Activated CD8-positive, alpha-beta memory T cell treated with anti-CD3 and anti-CD28 coated beads for 48 hours (primary cell): ENCODE measurements at places on chromosomes 6 and 20.

DNA sequence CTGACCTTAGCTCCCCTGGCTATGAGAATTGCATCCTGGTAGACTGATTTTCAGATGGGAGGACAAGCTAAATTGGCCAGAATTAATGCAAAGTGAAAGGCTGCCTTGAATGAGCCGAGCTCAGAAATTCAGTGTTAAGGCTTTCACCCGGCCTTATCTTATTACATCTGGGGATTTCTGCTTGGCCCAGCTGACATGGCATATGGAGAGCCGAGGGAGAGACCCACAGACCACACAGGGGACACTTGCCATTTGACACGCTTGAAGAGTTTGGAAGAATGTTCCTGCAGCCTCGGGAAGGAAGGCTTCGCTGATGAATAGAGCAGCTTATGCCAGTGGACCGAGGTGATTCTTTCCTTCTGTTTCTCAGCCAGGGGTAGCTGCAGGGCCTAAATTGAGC, 9.0 kb downstream of the MOCS3 start:
- DNase-seq, result no peak

DNA sequence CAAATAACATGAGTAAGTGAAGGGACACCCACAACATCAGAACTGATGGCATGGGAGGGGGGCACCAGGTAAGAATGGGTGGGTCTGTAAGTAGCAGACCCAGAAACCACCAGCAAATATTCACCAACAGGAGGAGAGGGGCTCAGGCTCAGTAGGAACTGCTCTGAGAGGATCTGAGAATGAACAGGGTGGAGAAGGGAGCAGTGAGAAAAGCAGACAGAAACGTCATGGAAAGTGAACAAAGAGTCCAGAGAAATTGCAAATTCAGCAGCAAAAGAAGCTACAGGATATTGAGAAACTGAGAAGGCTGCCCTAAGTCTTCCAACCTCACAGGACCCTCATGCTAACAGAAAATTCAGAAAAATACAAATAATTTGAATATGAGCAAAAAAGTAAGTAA, 121.3 kb downstream of the KIF16B start:
- no peak for DNase-seq

DNA sequence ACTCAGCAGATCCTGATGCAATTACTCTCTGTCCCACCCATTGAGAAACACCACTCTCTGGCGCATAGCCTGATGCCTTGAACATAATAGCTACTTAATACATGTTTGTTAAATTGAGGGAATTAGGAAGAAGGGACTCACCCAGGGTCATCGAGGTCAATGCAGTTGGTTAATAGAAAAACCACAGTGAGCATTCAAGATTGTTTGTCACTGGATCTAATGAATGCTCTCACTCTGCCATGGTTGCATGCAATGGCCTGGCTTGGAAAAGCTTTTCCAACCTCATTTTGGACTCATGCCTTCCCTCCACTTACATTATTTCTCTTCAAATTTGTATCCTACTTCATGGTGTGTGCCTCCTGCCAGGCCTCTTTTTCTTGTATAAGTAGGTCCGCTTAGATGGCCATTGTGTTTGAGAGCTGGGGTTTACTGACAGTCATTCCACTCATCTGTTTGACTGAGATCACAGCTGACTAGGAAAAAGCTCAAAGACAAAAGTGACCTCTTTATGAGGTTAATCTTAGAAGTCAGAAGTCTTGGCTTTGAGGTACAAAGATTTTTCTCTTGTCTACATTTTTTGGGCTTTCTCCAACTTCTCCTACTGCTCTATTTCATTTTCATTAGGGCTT, 154.8 kb upstream of the RAB32 start:
- no peak for DNase-seq

DNA sequence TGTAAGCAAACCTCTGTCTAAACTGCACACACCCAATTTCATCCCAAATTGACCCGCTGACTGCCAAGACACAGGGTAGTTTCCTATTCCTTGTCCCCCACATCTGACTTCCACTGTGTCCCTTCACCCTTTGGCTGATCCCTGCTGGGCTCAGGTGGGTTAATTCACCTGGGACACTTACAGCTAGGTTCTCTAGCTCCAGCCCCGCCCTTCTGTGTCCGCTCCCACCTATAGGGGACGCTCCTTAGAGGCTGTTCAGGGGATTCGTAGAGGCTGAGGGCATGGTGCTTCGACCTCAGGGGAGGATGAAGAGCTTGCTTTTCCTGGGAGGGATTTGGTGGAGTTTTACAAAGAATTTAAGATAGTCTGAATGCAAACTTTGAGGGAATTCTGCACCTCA, 4.0 kb upstream of the CD93 start:
- DNase-seq, result no peak

DNA sequence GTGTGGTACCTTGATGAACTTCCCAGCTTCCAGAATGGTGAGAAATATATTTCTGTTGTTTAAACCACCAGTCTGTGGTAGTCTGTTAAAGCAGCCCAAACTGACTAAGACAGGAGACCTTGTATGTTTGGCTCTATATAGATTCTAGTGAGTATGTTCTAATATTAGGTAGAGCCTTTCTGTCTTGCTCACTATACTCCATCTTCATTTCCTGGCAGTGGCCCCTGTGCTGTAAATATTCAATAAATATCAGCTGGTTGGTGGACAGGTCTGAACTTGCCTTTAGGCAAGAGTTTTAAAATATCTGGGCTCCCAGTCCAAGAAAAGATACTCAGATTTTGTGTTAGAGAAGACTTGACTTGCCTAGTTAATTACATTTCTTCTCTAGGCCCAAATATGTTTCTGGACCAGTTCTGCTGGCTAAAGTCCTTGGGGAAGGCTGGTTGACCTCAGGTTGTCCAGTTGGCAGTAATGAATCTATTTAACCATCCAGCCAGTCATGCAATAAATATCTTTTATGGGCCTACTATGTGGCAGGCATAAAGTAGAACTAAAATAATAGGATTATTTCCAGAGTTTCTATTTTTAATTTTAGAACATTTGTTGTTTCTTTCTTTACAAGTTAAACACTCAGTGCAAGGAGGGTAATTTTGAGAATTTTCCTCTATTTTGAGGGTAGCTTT, 22.3 kb downstream of the PPP1R14C start:
- DNase-seq, result no peak

DNA sequence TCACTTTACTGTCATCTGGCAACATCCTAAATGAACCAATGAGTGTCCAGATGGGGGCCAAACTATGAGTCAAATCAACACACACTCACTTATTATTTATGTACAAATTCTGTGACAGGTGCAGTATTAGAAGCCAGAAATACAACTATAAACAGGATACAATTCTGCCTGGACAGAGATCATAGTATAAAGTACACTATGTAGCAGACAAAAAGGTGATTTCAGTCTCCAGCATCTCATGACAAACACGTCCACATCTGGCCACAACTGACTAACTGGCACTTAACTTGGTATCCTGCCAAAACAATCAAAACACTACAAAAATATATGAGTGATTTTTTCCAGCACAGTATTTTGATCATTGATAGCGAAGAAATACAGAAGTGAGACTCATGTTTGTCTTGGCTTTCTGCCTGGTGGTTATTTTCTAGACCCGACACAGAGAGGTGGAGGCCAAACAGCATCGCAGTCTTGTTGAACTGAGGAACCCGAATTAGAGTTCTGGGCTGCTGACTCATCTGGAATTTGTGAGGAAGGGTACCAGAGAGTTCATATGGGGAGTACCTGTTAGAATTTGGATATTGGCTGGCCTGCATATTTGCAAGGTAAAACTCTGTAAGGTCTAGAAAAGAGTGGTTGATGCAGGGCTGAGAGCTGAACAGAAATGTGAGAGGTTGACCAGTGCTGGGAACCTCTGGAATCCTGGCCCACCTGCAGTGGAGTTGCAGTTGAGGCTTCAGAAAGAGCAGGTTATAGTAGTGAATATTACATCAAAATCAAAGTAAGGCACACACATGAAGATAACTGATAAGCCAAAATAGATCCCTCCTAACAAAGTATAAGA, 475.2 kb downstream of the PTPRT start:
- DNase-seq, result no peak

- DNase-seq, result no peak
These were observed 128.6 kb downstream of the RNF144B start for GRCh38 chr6:18515767-18516166.

GRCh38 chr6:29491574-29491973, 3.8 kb upstream of the MAS1L start:
- no peak for DNase-seq

GRCh38 chr6:72740135-72740534, 118.3 kb downstream of the KCNQ5 start:
- DNase-seq, result no peak

- no peak for DNase-seq
These were observed 47.7 kb upstream of the TMEM244 start for GRCh38 chr6:129908858-129909257.

- DNase-seq, result no peak
These were observed 39.2 kb downstream of the TMEM242 start for GRCh38 chr6:157283900-157284737.

DNA sequence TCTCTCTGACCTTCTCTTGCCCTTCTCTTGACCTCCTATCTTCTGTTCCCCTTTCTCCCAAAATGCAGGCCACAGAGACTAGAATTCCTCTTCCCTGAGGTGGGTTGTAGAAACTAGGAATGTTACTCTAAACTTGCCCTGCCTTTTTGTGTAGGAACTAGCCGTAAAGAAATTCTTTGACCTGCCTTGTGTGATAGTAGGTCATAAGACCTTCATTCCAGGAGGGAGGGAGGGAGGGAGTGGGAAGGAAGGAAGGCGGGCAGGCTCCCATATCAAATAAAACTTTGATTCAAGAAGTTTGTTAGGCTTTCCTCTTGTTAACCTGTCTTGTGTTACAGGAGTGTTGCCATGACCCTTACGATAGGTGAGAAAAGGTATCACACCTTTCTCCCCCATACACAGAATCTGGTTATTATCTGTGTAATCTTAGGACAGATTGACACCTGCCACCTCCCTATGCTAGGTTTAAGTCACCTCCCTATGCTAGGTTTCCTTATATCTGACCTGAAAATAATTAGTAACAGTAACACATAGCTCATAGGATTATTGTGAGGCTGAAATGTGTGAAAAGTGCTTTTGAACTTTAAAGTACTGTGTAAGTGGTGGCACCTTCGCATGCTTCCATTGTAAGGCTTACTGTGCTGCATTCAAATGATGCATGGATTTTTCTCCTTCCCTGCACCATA, 32.6 kb upstream of the FUCA2 start:
- DNase-seq, result no peak

DNA sequence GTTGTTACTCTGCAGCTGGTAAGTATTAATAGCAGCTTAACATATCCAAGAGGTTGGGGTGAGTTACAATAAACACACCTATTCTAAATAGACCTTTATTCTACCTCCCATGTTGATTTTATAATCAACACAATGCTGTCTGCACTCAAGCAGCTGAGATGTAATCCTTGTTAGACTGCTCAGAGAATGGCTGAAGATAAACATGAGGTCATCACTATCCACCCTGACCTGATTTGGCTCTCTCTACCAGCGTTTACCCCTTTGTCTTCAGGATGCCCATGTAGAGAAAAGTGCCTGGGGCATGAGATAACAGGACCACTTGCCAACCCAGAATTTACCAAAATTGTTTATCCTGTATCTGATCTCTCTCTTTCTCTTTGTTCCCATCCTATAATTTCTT, 220.7 kb upstream of the DEFB112 start:
- DNase-seq, result no peak

GRCh38 chr6:96505363-96505762, 16.2 kb upstream of the UFL1 start:
- no peak for DNase-seq

- DNase-seq, result no peak
These were observed 366.6 kb downstream of the PREX1 start for GRCh38 chr20:48461091-48461734.

- DNase-seq, result no peak
These were observed 48.5 kb downstream of the MYH7B start for GRCh38 chr20:35004051-35004725.

DNA sequence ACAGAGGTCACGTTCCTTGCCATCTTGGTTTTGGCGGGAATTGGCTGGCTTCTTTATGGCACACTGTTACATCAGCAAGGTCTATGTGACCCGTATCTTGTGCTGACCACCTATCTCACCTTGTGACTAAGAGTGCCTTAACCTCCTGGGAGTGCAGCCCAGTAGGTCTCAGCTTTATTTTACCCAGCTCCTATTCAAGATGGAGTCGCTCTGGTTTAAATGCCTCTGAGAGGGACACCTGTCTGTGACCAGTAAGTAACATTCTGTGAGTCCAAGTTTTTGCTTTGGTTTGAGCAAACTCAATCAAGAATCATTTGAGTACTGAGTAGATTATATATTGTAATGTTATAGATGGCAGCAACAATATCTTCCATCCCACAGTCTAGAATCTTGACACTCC, 85.0 kb downstream of the BMP2 start:
- DNase-seq, result no peak

- no peak for DNase-seq
These were observed 170.8 kb downstream of the CDH4 start for GRCh38 chr20:61422636-61423425.

GRCh38 chr6:37614491-37614890, 83.2 kb downstream of the MDGA1 start:
- DNase-seq, result no peak

DNA sequence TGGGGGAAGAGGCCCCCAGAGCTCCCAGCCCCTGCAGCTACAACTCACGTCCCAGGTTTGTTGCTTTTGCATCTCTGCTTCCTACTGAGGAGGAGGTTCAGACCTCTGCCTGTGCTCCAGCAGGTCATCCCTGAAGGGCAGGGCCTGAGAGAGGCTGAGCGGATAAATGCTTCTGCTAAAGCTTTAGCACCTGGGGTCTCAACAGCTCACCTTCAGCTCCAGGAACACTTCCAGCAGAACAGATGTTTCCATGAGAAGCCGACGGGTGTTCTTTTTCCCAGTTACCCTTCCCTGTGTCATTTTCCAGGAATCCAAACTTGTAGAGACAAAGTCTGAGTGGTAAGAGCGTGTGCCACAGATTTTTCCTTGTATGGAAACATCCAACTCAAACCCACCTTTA, 208.8 kb downstream of the TBC1D7 start:
- no peak for DNase-seq

DNA sequence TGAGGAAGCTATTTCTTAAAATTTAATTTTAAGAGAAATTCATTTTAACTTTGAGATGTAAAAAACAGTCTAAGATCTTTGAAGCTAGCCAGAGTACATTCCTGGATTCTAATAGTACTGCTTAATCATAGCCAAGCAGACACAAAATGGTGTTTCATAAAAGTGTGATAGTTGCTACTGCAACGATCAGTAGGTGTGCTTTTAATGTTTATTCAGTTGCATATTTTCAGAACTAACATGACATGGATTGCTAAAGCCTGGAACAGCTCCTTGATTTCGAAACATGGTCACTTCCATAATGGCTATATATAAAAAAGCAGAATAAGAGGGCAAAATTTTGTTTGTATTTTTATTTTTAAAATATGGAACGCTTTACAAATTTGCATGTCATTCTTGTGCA, 35.5 kb downstream of the SESN1 start:
- no peak for DNase-seq

DNA sequence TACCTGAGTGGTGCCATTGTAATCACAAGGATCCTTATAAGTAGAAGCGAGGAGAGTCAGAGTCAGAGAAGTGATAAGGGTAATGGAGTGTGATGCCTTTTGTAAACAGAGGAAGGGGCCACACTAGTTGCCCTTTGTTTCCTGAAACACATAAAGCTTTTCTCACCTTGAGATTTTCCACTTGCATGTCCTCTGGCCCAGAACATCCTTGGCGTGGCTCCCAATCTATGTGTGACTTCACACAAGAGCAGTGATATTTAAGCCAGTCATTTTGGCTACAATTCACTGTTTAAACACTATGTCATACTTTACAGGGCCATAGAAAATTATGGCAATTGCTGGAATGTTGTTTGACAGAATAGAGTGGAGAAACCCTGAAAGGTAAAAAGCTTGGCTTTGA, 121.2 kb upstream of the BTN3A2 start:
- DNase-seq, result no peak
